ENCODE measurements at places on chromosomes 2 and 18.

DNA sequence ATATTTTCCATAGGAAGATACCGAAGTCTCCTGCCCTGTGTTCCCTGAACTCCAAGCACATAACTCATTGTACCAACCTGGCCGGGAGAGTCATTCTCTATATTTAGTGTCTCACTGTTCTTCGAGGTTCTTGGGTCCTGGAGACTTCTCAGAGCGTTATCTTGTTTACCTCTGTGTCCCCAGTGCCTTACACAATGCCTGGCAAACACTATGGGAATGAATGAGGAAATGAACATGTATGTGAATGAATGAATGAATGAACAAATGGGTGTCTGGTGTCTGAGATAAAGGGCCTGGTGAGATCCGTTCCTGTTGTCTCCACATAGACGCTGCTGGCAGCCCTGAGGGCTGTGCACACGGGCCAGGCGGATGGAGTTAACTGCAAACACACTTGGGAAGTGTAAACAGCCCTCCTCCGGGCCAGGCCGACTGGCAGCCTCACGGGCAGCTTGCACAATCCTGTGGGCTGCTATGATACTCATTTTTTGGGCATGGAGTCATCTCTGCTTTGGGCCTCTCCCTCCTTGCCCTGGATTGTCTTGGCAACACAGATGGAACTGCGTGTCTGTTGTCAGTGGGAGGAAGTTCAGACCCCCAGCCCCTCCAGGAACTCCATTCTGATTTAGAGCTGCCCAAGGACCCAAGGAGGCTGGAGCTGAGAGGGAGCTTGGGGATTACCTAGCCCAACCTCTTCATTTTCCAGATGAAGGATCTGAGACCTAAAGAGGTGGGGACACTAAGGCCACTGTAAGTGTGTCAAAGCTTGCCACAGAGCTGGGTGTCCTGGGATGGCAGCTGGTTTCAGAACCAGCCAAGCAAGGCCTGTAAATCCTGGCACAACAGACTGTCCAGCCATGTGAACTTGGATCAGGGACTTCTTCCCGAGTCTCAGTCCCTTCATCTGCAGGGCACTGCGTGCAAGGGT, 124.4 kb downstream of the INHBB start:
- no peak for DNase-seq

- DNase-seq = no peak
Observed at GRCh38 chr2:192186806-192187205, 7.9 kb downstream of the TMEFF2 start.

DNA sequence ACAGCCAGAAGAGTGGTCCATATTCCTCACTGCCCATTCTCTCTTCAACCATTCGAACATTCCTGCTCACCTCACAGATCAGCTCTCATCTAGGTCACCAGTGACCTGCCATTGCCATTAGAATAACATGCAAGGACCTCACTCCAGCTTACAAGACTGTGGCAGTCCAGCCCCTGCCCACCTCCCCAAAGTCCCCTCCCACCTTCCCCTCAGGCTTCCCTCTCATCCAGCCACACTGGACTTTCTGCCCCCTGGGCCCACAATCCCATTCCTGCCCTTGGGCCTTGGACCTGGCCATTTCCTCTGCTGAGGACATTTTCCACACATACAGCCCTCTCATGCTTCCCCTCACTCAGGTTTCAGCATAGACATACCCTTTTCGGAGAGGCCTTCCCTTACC, 5.2 kb upstream of the TMEM177 start:
- DNase-seq = no peak

- DNase-seq = no peak
Observed at GRCh38 chr2:3142961-3143571, 234.6 kb downstream of the EIPR1 start.

DNA sequence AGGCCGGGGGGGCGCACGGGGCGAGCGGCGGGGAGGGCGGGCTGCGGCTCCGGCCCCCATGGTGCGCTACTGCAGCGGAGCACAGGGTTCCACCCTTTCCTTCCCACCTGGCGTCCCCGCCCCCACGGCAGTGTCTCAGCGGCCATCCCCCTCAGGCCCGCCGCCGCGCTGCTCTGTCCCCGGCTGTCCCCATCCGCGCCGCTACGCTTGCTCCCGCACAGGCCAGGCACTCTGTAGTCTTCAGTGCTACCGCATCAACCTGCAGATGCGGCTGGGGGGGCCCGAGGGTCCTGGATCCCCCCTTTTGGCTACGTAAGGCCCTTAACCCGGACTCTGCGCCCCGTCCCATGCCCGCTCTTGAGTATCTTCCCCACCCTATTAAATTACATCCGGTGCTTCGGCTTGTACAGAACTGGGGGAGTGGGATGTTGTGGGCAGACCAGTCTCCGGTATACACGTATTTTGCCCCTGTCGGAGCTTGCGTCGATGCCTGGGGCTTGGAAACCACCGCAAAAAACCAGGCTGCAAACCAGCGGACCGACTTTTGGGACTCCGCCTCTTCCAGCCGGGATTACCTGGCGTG, 598 bp upstream of the WBP1 start:
- DNase-seq = no peak

- no peak for DNase-seq
Observed at GRCh38 chr2:174492963-174493431, 6.2 kb upstream of the GPR155 start.

DNA sequence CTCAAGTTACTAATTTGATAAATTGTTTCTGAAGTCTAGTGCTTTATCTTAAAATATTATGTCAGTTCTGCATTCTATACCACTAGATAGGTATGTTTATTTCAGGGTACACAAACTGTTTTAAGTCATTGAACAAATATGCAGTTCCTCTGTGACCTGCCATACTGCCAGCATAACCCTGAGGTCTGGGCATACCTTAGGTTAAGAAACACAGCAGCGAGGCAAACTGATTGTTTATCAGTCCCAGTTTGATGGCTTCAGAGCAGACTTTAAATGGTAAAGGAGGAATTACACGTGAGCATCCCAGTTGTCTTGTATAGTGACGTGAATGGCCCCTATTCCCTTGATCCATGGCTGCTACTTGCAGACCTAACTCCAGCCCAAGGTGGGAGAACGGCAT, 186.4 kb upstream of the LRRTM1 start:
- DNase-seq = no peak

GRCh38 chr2:45962177-45962921, 310.9 kb downstream of the PRKCE start:
- DNase-seq = no peak

DNA sequence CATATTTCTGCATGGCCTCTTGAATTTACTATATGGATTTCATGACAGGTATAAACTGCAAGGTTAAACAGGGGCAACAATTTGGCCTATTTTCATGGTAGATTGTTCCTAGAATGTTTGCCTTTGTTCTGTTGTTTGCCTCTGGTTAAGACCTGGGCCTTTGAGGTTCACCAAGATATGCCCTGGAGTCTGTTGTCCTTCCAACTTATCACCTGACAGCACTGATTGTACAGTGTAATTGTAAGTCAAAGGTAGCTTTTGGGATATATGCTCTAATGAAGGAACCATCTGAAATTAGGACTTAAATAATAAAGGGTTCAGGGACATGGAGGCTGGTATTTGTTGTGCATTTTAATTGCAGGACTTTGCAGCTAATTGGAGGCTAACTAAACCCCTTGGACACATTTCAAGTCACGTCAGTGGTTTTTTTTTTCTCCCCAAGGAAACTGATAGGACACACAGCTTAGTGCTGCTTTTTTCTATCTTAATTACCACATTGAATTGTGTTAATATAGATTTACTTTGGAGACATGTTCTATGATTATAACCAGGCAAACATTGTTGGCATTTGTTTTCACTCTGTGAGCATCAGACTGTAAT, 771.2 kb upstream of the LINC00305 start:
- DNase-seq = no peak

DNA sequence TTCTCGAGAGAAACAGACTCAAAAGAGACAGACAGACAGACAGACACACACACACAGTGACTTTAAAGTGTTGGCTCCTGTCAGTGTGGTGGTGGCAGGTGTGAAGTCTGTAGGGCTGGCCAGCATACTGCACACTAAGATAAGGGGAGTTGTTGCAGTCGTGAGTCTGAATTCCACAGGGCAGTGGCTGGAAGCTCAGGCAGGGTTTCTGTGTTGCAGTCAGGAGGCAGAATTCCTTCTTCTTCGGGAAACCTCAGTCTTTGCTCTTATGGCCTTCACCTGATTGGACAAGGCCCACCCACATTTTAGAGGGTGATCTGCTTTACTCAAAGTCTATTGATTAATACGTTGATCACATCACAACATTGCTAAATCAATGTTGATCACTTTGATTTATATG, 478.4 kb upstream of the HS6ST1 start:
- no peak for DNase-seq

DNA sequence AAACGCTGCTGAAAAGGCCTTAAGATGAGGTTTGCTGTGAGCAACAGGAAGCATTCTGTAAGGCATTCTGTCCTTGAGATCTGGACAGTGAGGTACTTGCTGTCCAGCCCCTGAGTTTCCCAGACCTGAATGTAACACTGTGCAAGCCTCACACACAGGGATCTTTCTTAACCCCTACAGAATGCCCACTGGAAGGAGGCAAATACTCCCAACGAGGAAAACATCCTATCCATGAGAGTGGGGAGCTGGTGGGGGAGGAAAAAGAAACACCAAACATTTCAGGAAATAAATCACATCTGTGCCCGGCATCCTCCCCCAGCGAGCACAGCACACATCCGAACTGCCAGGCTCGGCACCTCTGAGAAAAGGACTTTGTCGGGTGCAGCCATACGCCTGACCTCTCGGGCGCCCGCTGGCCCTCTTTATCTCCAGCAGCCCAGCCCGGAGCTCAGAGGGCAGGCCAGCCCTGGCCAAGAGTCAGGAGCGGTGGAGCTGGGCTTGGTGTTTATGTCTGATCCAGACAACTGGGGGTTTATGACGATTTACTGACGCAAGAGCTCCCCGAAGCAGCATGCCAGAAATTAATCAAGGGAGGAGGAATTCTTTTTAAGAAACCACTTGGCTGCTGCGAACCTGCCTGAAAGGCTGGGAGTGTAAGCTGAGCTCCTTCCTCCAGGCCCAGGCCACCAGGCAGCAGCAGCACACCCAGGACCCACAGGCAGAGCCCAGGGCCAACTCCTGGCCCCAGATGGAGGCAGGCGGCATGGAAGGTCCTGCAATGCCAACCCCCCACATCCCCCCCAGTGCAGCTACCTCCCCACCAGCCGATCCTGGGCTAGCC, 72.2 kb downstream of the HDAC4 start:
- no peak for DNase-seq

GRCh38 chr2:219331560-219332213, 857 bp downstream of the RESP18 start:
- DNase-seq = no peak

DNA sequence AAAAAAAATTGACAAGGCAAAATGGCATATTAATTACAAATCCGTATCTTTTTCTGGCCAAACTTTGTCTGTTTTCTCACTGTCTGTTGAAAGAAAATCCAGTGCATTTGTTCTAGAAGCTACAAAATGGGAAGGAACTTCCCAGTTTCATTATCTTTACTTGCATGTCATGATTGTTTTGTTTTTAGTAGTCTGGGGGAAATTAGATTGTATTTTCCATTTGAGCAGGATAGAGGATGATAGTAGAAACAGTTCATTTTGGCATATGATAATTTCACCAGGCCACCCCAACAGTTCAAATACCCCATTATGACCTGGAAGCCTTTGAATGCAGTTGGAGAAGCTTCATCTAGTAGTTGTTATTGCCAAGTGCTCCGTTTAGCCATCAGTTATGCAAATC, 77.5 kb upstream of the RANBP2 start:
- DNase-seq = no peak

- DNase-seq = no peak
Observed at GRCh38 chr2:182821182-182821581, 45.3 kb downstream of the FRZB start.

GRCh38 chr2:215794829-215795546, 218.4 kb downstream of the MREG start:
- peak; percentile 42 for DNase-seq

GRCh38 chr2:233271693-233272092, 20.2 kb downstream of the ATG16L1 start:
- DNase-seq = no peak

GRCh38 chr2:126643431-126643830, 12.5 kb upstream of the GYPC start:
- DNase-seq = no peak

DNA sequence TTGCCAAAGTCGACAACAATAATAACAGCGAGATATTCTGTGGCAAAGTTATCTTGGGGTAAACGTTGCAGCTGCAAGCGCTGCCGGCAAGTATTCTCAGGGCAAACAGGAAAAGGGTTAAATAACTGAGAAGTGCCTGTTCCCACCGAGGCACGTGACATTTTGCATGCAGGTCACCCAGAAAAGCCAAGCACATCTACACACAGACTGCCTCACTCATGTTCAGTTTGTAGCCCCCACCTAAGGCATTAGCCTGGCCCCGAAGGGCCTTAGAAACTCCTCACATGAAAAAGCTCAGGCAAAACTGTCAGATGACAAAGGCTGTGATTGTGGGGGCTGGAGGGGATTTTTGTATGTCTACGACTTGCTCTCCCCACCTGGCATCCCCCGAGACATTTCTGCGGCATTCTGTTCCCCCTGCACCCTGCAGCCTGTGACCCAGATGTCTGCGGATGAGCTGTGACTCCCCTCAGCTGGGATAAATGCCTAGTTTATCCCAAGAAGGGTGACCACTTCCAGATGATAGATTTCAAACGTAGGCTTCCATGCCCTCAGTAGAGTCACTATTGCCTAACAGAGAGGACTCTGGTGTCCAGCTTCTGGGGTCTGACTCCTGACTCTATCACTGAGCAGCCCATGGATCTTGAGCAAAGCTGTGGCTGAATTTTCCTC, 215.2 kb upstream of the SIX2 start:
- DNase-seq = no peak

Measured in iPS DF 19.7 (cell line).